Gastroesophageal sphincter (tissue), 4 donors: ENCODE measurements at places on chromosomes 2 and 18.

DNA sequence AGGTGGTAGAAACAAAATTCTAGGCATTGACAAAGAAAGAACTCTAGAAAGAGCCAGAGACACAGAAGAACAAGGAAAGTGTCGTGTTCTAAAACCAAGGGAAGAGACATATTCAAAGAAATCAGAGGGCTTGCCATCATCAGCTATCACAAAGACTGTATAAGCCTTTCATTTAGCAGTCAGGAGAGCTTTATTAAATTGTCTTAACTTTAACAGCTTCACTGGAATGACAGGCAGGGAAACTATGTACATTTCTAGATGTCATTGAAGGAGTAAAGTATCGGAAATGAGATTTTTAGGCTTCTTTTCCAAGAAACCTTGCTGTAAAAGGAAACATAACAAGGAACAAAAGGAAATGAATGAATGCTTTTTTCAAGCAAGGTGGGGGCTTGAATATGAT lies 15.8 kb downstream of the KYNU start:
- ATAC-seq = no peak

DNA sequence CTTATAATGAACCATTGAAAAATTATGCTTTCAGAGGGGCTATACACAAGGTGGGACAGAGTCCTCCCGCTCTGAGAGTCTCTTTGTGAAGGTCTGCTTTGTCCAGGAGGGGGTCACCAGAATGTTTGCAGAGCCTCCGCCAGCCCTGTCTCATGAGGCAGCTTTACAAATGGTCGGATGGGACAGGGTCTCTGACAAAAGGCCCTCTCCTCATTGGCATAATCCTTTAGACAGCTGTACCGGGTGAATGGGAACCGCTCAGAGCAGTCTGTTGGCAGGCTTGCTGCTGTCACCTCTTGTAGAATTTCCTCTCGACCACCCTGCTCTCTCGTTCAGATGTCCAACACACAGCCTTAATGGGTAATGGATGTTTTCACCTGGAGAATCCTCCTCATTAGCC lies 40.2 kb upstream of the TGIF1 start:
- no peak for ATAC-seq

DNA sequence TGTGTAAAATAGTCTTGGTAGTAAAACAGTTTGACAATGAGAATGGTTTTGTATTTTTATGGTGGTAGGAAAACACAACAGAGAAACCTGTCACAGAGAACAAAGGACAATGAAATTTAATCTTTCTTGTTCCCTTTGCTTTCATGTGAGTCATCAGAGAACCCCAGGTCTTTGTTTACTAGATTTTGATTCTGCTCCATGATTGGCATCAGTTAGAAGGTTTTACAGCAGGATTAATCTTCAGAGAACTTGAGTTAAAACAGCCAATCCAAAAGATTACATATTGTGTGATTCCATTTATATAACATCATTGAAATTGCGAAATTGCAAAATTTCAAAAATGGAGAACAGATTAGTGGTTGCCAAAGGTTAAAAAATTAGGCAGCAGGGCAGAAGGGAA lies 2.5 kb downstream of the APLF start:
- ATAC-seq = no peak

GRCh38 chr2:29485117-29485516 lies 369.9 kb downstream of the CLIP4 start:
- no peak for ATAC-seq

DNA sequence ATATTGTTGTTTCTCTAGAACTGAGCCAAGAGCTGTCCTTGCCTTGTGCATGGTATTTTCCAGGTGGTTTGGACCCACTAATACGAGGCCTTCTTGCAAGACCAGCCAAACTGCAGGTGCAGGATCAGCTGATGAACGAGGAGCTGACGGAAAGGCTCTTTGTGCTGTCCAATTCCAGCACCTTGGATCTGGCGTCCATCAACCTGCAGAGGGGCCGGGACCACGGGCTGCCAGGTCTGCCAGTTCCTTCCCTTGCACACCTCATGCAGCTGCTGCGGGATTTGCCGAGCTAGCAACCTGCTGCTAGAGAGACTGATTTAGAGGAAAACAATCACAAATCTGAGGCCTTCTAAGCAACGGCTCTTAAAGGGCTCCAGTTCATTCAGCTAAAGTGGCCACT lies 74.5 kb downstream of the TPO start:
- ATAC-seq = no peak

DNA sequence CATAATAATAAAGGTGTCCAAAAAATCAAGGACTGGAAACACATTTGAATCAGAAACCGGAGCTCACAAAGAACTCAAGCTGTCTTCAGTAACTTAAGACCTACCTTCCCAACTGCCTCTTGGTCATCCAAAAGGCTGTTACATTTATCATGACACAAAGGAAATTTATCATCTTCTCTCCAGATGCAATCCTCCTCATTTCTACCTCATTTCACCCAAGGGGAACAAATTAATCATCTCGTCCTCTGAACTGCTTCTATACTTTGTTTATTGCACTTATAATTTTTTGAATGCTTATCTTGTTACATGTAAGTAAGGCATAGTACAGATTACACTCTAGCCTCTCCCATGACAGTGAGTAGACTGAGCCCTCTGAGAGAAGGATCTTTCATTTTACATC lies 105.1 kb upstream of the RGPD4 start:
- no peak for ATAC-seq

- ATAC-seq = no peak
Observed at GRCh38 chr2:190488516-190489233, 45.8 kb downstream of the NEMP2 start.

- ATAC-seq = no peak
Observed at GRCh38 chr2:88808083-88808482, 116.6 kb downstream of the RPIA start.

- ATAC-seq = no peak
Observed at GRCh38 chr2:122423934-122424333, 668.5 kb downstream of the TSN start.

DNA sequence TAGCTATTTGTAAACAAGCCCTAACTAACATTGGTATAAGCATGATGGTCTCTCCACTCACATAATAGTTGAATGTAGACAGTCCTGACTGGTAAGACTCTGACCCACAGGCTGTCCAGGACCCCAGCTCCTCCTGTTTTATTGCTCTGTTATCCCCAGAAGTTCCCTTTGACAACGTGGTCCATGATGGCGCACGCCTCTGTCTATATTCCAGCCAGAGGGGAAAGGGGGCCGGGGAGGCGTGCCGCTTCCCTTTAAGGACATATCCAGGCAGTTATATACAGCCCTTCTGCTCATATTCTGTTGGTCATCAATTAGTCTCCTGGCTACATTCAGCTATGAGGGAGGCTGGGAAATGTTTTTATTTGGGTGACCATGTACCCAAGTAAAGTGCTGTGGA lies 6.7 kb downstream of the DYSF start:
- ATAC-seq = no peak

GRCh38 chr2:241505781-241506201 lies 2.6 kb downstream of the STK25 start:
- no peak for ATAC-seq

DNA sequence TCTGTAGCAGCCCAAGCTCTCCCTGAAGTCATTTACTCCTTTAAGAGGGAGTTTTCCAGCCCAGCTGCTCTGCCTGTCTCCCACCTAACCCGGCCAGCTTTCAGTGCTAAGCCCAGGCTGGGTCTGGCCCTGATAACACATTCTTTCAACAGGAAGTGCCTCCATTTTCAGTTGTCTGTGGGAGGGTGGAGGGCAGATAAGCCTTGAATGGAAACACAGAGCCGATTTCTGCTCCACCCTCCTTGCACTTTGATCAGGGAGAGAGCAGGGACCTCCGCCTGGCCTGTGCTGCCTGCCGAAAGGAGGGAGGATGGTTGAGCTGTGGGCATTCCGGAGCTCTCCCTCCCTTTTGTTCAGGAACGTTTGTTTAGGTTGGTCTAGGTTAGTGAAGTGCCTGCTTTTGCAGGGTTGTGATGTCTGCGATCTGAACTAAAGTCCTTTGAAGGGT lies 24.8 kb downstream of the GATA6 start:
- no peak for ATAC-seq

DNA sequence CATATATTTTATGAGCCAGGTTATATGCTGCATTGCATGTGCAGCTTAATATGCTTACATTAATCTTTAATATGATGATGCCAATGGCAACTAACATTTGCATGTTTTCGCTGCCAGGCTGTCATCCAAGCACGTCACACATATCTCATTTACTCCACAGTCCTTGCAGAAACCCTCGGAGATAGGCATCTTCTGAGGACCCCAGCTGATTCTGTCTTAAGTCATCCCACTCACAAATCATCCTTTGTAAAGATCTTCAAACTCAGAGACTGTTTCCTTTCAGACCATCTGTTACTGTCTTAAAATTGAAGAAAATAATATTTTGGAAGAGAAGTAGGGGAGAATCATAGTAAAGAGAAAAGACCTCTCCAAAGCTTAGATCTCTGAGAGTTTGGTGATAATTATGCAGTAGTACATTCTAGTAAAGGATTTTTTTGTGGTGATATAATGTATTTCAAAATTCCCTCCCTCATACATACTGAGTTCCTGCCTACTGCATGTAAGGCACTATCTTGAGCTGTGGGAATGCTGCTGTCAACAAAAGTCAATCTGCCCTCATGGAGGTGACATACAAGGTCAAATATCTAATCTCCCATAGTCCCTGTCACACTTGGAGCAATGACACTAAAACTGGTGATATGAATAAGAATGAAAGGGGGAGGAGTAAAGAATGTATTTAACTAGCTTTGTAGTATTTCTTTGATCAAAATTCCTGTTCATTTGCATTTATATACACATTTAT lies 11.0 kb downstream of the ITGA4 start:
- ATAC-seq = no peak

GRCh38 chr2:25032901-25033300 lies 9.0 kb upstream of the EFR3B start:
- ATAC-seq = no peak

DNA sequence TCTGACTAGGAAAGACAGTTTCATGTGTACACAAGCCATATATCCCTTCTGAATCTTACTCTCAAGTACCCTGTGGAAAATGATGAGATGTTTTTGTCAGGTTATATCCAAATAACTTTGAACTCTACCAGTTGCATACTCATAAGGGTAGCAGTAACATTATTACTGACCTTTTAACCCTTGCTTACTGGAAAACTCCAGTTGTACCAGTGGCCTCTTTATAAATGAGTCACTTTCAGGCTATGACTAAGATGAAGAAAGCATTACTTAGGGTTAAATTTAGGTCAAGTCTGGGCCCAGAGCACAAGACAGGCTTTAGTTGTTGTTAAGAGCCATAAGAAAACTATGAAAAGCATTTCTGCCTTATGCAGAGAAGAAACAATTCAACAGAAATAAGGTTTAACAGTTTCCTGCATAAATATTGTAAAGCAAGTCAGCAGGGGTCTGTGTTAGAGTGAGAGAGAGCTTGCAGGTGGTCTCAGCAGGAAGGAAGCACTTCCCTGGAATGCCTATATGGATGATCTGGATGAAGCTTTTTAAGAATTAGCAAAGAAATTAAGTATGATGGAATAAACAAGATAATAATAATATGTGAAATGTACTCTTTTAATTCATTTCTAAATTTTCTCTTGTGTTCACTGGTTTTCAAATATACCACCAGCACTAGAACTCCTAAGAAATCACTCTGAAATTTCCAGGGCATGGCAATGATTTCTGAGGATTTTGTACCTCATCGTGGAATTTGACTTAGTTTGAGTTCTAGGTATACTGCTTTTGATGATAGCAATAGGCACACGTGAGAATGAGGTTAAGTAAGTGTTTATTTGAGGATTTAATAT lies 126.6 kb downstream of the UBE2E3 start:
- no peak for ATAC-seq

- peak; percentile 0 for ATAC-seq
Observed at GRCh38 chr2:207528980-207529329, 807 bp upstream of the CREB1 start.

- no peak for ATAC-seq
Observed at GRCh38 chr2:47345590-47345924, 57.4 kb upstream of the MSH2 start.

GRCh38 chr18:24446953-24447538 lies 13.4 kb upstream of the HRH4 start:
- ATAC-seq = no peak

DNA sequence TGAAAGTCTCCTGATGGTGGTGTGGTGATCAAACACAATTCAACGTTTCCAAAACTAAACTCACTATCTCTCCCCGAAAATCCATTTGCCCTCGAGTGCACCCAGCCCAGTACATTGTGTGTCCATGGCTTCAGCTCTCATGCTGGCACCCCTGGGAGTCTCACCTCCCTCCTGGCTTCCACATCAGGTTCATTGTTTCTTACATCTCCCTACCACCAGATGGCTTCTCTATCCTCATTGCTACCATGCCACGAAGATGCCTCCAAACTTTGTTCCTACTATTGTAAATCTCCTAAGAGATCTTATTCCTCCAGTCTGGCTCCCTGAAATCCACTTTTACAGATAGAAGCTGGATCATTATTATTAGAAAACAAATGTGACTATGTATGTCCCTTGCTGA lies 197.0 kb downstream of the MYT1L start:
- ATAC-seq = no peak

- ATAC-seq = peak; percentile 57
Observed at GRCh38 chr2:133077269-133077822, 407.3 kb upstream of the LYPD1 start.

GRCh38 chr2:48127612-48128191 lies 221.4 kb upstream of the FBXO11 start:
- no peak for ATAC-seq

DNA sequence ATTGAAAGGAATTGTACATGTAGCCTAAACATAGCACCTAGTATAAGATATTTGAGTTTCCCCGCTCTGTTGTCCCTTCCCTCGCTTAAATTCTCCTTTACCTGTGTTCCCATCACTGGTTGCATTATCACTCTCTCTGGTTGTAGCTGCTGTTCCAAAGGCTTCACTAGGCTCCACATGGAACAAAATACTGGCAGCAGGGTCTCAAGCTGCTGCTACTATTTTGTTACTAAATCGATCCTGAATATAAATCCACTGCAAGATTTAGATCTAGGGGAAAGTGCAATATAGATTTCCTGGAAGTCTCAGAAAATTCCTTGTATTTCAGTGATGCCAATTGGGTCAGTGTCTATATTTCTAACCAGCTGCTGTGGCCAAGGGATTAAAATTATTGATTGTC lies 443.5 kb downstream of the SATB2 start:
- ATAC-seq = no peak

DNA sequence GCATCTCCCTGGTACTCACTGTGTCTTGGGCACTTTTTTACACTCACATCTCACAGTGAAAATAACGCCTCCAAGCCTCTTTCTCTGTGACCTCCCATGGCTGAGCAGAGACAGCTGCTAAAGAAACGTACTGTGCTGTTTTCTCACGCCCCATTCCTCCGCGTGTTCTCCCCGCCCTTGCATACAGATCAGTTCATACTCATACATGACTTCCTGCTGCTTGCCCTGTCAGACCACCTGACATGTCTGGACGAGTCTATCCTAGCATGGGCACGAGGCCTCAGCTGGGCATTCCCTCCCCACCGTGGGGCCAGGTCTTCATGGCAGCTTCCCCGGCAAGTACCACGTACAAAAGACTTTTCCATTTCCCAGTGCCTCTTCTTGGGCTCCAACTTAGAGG lies 21.2 kb upstream of the IL1A start:
- no peak for ATAC-seq
